ENCODE measurements at places on chromosomes 7 and 10.

DNA sequence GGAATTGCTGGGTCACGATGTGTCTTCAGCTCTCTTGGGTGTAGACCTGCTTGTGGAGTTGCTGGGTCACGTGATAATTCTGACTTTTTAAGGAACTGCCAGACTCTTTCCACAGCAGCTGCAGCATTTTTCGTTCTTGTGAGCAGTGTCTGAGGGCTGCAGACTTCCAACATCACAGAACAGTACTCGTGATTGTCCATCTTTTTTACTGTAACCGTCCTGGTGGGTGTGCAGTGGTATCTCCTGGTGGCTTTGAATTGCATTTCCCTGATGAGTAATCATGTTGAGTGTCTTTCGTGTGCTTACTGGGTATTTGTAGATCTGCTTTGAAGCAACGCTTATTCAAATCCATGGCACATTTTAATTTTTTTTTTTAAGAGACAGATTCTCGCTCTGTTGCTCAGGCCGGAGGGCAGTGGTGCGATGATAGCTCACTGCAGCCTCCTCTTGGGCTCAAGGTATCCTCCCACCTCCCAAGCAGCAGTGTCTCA, 22.7 kb downstream of the INPP5A start:
- DNase-seq = no peak

GRCh38 chr10:121065330-121065729, 214.2 kb downstream of the WDR11 start:
- DNase-seq = no peak

- no peak for DNase-seq
Measured at GRCh38 chr7:94274828-94275227, 119.9 kb upstream of the COL1A2 start.

GRCh38 chr10:81019029-81019890, 481.6 kb downstream of the SH2D4B start:
- peak; percentile 30 for DNase-seq

DNA sequence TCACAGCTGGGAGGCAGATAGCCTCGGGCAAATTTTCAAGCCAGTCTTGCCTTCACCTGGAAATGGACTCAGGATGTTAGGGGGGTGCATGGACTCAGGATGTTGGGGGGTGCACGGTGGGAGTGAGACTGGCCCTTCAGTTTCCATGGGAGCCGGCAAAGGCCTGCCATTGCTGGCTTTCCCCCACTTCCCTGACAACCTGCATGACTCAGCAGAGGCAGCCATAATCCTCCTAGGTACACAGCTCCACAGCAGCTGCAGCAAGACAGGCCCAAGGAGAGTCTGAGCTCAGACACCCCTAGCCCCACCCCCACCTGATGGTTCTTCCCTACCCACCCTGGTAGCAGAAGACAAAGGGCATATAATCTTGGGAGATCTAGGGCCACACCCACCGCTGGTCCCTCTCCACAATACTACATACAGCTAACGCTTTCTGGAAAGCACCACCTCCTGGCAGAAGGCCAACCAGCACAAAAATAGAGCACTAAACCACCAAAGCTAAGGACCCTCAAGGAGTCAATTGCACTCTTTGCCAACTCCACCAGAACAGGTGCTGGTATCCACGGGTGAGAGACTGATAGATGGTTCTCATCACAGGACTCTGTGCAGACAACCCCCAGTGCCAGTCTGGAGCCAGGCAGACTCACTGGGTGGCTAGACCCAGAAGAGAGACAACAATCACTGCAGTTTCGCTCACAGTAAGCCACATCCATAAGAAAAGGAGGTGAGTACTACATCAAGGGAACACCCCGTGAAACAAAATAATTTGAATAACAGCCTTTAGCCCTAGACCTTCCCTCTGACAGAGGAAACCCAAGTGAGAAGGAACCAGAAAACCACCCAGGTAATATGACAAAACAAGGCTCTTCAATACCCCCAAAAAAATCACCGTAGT, 18.3 kb downstream of the C7orf25 start:
- no peak for DNase-seq

GRCh38 chr10:114489521-114490310, 85.4 kb upstream of the AFAP1L2 start:
- DNase-seq = peak; percentile 21

DNA sequence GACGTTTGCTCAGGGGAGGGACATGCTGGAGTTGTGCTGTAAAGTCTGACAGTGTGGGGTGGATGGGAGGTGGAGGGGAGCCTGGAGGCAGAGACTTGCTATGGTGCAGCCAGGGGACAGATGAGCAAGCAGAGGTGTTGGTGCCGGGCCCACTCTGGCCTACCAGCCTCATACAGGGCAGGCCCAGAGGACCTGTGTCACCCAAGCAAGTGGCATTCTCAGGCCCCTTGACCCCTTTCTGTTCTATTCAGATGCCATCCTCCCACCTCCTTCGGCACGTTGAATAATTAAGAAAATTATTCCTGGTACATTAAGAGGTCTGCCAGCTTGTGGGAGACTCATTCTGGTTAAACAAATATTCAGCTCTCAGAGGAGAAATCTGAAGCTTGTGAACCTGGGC, 8.5 kb downstream of the WDFY4 start:
- DNase-seq = no peak

DNA sequence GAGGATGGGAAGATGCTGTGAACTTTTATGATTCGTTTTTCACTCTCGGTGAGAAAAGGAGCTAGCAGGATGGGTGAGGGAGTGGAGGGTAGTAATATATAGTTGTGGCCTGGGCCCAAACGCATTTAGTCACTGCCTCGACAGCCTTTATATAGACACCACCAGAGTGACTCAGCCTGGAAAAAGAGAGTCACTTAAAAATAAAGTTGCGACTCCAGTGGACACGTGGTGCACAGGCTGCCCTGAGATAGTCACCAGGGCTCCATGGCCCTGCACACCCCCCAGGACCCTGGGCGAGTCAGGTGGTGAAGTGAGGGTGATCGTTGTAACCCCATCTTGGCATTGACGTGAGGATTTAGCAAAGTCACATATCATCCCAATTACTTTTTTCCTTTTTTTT, 106.7 kb downstream of the CUX1 start:
- no peak for DNase-seq

DNA sequence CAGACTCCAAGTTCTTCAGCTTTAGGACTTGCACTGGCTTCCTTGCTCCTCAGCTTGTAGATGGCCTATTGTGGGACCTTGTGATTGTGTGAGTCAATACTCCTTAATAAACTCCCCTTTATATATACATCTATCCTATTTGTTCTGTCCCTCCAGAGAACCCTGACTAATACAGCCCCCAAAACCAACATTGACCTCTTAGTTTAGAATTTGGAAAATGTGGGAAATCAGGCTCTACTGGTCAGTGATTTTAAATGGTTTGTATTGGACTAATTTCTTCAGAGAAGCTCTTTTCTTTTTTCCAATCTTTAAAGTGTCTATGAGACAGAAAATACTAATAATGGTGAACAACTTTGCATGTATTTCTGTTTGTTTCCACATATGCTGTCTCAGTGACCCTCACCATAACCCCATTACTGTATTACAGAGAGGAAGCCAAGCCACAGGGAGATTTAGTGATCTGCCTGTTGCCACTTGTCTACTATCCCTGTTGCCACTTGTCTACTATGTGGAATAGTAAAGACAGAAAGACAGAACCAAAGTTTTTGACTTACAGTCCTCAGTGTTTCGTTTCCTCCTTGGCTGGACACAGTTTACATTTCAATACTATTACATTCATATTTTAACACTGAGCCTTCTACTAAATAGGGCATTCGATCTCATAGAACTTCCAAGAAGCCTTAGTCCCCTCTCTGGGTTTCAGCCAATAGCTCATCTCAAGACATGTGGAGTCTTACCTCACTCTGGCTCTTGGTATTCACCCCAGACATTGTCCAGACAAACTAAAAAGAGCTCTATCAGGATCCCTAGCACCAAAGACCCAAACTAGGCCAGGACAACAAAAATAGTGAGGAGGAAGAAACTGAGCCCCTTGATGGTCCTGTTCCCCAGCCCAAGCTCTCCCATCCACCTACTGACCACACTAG, 121.0 kb downstream of the AKR1D1 start:
- no peak for DNase-seq

- DNase-seq = no peak
Measured at GRCh38 chr7:29038463-29038862, 80.3 kb upstream of the TRIL start.

DNA sequence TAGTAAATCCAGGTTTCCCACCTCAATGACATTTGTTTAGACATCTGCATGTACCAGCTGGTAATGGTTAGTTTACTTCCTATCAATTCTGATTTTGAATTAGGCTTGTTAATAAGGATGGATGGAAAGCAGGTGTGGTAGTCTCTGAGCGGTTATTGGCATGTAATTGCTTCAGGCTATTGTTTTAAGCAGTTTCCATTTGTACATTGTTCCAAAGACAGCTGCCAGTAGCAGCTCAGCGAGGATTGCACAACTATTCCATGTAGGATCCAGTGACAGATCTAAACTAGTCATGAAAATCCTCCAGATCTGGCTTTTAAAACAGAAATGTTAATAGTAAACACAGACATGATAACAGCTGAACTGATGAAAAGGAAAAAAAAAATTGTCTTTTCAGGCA, 436.0 kb upstream of the ADARB2 start:
- DNase-seq = no peak

Data from endothelial cell (in vitro differentiated cells).